ENCODE measurements at places on chromosomes 6 and 20.

DNA sequence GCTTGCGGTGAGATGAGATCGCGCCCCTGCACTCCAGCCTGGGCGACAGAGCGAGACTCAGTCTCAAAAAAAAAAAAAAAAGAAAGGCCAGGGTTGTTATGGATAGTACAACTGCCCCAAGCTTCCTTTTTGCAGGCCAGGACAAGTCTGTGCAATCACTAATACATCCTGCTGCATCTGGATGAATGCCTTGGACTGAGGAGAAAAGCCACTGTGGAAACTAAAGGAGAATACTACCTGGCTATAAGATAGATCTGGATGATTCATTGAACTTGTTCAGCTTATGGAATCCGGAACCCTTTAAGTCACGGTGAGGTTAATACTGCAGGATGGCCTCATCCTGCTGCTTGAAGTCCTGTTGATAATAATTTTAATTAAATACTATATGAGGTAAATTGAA is 278.2 kb downstream of the TFAP2A start:
- no peak for DNase-seq

GRCh38 chr6:142413111-142413510 is 111.3 kb downstream of the ADGRG6 start:
- peak; percentile 87 for DNase-seq

- no peak for DNase-seq
Measured at GRCh38 chr6:134434019-134434942, 116.4 kb upstream of the SGK1 start.

DNA sequence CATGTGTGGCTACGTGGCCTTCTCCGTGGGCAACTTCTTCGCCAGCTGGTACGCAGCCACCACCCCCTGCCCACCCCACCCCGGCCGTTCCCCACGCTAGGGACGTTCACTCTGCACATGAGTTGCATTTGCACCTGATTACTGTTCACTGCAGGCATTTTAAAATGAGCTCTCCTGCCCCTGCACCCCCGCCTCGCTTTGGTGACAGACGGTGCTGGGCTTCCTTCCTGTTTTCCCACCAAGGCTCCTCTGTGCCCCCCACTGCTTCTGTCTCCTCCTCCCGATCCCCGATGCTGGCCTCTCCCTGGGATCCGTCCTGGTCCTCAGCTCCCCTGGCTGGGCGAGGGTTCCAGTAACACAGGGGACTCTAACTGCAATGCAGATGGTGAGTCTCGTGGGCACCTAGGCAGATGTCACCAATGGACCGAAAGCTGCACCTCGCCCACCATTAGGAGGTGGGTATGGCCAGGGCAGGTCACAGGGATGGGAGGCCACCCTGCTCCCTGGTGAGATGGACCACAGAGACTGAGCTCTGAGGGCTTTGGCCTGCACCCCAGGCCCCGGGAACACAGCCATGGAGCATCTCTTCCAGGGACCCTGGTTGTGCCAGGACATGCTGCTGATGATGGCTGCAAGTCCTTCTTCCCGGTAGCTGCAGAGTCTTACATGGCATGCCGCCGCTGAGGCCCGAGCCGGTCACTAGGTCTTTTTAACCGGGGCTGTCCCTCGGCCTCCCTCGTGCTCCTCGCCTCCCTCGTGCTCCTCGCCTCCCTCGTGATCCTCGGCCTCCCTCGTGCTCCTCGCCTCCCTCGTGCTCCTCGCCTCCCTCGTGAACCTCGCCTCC is 3.8 kb downstream of the UNC93A start:
- DNase-seq, result no peak

GRCh38 chr20:1870792-1871550 is 24.2 kb upstream of the SIRPA start:
- no peak for DNase-seq

- DNase-seq, result no peak
Measured at GRCh38 chr20:48908656-48909319, 12.7 kb upstream of the ARFGEF2 start.

- DNase-seq, result no peak
Measured at GRCh38 chr6:89009624-89010059, 46.2 kb upstream of the RNGTT start.
